ENCODE measurements at places on chromosomes 4 and X.
A peak's percentile ranks its signal among the peaks of the same experiment; 100 is the strongest.

DNA sequence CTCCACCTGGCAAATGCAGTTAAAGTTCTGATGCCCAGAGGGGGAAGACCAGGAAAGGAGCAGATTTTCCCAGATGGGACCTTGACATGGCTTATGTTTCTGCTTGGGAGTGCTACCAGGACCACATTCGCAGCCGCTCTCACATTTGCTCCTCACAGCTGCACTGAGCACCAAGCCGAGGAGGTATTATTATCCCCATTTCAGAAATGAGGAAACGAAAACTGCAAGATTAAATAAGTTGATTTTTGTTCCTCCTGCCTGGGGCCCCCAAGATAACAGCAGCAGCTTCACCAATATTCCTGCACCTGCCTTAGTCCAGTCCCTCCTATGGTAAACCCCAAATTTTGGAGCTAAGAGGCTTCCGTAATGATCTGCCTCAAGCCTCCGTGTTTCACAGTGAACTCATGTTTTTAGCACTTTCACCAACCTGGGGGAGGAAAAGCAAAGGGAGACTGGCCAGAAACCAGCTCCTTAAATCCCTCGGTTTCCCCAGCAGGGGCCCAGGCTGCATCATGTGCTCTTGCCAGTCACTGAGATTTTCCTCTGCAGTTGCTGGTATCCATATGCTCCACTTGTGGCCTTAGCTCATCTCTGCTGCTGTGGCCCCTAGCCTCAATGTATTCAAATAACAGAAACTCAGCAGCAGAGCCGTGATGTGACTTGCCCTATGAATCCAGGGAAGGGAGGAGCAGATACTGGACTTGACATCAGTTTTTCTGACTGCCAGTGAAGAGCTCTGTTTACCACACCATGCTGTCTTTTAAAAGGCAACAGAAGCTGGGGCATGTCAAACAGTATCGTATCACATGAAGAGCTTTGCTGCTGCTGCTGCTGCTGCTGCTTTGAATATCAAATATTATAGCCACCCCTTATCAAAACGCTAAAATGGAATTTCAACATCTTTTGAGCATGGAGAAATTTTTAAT, 95.5 kb upstream of the KLHL13 start:
- no peak for DNase-seq

- DNase-seq = no peak
These were observed 10.4 kb upstream of the DGAT2L6 start for GRCh38 chrX:70166601-70167590.

- DNase-seq = no peak
These were observed 121.2 kb upstream of the GUCY1A1 start for GRCh38 chr4:155545456-155545855.

DNA sequence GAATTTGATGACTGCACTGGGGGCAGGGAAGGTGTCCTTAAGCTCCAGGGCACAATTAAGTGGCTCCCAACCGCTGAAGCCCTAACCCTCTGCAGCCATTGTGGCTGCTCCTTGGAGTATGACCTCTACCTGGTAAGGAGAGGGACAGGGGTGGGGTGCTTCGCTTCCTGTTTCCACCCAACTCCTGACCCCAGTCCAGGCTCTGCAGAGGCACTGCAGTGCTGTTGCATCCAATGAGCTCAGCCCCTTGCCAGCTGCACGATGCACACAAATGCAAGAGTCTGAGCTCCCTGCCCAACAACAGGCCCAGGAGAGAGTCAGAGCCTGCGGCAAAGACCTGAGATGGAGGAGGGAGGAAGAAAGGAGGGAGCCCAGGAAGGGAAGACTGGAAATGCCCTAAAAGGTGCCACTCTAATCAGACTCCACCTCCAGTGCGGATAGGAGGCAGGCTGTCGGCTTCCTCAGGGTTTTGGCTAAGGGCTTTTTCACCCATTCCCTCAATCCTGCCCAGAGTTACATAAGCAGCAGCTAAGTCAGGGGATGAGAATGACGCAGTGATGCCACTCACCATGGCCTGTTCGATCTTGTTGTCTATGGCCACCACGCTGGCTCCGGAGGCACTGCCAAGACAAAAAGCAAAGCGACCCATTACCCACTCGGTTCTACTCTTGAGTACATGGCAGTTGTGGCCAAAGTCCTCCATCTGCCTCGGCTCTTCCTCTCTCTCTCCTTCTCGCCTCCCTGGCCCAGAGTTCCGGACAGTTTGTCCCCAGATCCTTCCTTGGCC, 60.1 kb downstream of the TSC22D3 start:
- peak; percentile 13 for DNase-seq

DNA sequence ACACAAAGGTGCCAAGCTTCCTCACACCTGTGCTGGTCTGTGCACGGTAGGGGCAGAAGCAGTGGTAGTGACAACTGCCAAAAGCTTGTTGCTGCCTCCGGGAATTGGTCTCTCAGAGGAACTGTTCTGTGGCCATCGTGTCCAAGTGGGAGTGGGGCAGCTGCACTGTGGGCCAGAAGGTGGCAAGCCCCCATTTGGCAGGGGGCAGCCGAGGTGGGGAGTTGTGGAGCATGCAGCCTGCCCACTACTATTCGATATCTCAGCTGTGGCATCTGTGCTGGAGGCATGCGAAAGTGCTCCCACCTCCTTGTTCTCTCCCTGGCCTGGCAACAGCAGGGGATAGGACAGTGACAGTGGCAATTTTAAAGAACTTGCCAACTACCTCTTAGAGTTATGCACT, 192.8 kb downstream of the TBX22 start:
- no peak for DNase-seq

DNA sequence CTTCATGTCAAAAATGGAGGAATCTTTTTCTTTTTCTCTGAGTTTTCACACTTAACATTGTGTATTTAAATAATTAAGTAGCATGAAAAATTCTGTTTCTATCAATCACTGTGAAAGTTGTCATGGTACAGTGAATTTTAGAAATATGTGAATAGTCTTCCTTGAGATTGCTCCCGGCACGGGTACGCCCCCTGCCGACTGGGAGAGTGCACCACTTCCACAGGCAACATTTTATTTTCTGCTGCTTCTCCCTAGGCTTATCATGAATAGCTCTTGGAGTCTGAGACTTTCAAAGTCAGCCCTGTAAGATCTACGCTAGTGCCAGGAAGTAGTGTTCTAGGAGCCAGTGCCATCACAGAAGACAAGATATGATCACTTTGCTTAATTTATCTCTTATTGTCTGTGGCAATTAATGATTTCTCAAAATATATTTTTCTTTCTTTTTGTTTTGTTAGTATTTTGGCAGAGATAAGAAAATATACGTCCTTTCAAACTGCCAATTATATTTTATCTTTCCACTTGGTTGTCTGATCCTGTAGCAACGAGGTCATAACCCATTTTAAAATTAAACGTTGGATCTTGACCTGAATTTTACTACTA, 763.8 kb upstream of the AADAT start:
- DNase-seq = no peak

DNA sequence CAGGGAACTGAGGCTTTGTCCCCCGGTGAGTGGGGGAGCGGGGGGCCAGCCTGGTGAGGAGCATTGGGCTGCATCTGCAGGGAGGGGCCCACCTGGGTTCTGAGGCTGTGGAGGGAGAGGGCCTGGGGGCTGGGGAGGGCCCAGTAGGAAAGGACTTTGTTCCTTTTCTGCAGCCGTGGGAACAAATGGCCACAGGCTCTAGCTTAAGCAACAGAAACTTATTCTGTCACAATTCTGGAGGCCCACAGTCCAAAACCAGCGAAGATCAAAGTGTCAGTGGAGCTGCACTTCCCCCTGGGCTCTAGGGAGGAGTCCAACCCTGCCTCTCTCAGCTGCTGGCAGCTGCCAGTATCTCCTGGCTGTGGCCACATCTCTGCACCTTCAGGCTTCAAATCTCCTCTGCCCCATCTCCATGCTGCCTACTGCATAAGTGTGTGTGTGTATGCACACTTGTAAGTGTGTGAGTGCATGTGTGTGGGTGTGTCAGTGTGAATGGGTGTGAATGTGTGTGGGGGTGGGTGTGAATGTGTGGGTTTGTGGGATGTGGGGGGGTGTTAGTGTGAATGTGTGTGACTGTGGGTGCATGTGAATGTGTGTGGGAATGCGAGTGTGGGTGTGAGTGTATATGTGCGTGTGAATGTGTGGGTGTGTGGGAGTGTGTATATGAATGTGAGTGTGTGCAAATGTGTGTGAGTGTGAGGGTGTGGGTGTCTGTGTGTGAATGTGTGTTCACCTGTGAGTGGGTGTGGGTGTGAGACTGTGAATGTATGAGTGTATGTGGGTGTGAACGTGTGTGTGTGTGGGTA, 204.5 kb upstream of the PSAPL1 start:
- no peak for DNase-seq

DNA sequence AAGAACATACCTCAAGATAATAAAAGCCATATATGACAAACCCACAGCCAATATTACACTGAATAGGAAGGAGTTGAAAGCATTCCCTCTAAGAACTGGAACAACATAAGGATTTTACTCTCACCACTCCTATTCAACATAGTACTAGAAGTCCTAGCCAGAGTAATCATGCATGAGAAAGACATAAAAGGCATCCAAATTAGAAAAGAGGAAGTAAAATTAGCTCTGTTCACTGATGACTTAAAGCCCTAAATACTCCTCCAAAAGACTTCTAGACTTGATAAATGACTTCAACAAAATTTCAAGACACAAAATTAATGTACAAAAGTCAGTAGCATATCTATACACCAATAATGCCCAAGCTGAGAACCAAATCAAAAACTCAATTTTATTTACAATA, 235.7 kb downstream of the NKX6-1 start:
- no peak for DNase-seq

- DNase-seq = no peak
These were observed 82.1 kb downstream of the PPP2R2C start for GRCh38 chr4:6390356-6390755.

DNA sequence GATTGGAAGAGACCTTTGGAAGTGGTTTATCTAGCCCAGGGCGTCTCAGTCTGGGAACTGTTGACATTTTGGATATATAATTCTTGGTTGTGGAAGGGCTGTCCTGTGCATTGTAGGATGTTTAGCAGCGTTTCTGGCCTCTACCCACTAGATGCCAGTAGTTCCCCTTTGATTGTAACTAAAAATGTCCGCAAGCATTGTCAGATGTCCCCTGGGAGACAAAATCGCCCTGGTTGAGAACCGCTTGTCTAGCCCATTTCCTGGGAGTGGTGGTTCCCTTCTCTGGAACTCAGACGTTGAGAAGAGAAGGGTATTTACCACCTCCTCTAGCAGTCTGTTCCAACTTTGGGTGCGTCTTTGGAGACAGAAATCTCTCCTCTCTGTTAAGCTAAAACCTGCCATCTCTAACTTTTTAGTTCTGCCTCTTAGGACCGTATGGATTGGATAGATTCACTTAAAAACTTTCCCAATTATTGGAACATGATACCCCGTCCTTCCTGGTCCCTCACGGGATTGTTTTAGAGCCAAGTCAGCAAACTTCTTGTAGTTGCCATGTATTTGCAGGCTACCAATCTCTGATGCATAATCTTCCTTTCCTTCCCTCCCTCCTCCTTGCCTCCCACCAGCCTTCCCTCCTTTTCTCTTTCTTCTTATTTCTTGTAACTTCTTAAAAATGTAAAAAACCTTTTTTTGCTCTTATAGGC, 13.9 kb downstream of the TMEM165 start:
- no peak for DNase-seq

- DNase-seq = no peak
These were observed at the start of gene RIBC1 for GRCh38 chrX:53422861-53423306. Gene RIBC1, plus strand, starts transcription at chrX:53422873. Its CDS starts 3,404 bp downstream, at chrX:53426277.

- no peak for DNase-seq
These were observed 43.4 kb upstream of the GEMIN8 start for GRCh38 chrX:14073071-14073470.

- no peak for DNase-seq
These were observed 105.5 kb upstream of the PSAPL1 start for GRCh38 chr4:7540206-7540605.

DNA sequence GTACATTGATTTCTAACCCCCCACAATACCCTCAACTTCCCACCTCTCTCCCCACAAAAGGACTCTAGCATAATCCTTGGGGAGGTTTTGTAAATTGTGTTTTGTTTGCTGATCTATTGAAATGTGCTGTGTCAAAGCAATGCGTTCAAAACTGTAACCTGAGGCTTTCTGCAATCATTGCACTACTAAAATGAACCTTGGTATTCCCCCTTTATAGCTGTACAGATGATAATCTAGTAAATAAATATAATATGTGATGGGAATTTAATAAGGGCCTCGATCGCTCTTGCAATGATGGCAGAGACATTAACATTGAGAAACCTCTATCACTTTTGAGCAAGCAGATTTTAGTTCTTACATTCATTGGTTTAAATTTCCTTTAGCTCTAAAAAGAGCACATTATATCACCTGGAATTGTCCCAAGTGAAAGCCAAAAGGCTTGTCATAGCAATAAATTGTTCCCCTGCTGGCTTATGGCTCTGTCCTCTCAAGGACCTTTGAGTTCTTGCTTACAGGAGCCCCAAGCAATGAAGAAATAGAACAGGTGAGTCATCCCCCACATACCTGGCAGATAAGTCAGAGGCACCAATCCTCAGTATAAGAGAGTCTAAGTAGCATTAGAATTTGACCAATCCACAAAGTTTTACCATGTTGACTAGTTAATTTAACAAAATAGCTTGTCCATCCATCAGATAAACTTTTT, 18.4 kb upstream of the ACE2 start:
- no peak for DNase-seq

- no peak for DNase-seq
These were observed 6.3 kb upstream of the KCNIP4 start for GRCh38 chr4:21954916-21955315.
